ENCODE measurements at places on chromosomes 7 and 10.

- H3K4me1 ChIP-seq = peaks cover 10% of the 10 kb centered on the region
- H3K36me3 ChIP-seq = no peaks in the 10 kb centered on the region
- H3K4me3 ChIP-seq = no peak overlapping the region
- peak; percentile 76 for DNase-seq
- no peaks in the 10 kb centered on the region for H3K27me3 ChIP-seq
Measured at GRCh38 chr10:15035385-15036301, 8.1 kb upstream of the OLAH start.

GRCh38 chr10:74917481-74918077 is 91.2 kb downstream of the KAT6B start:
- H3K36me3 ChIP-seq = no peaks in the 10 kb centered on the region
- peaks cover 9% of the 10 kb centered on the region for H3K4me1 ChIP-seq
- H3K27me3 ChIP-seq = no peaks in the 10 kb centered on the region
- DNase-seq = no peak
- no peak overlapping the region for H3K4me3 ChIP-seq

- H3K4me1 ChIP-seq = no peaks in the 10 kb centered on the region
- no peaks in the 10 kb centered on the region for H3K27me3 ChIP-seq
- H3K4me3 ChIP-seq = no peak overlapping the region
- DNase-seq = no peak
- no peak overlapping the region for H3K27ac ChIP-seq
Measured at GRCh38 chr10:74231375-74231774, 80.4 kb downstream of the ADK start.

DNA sequence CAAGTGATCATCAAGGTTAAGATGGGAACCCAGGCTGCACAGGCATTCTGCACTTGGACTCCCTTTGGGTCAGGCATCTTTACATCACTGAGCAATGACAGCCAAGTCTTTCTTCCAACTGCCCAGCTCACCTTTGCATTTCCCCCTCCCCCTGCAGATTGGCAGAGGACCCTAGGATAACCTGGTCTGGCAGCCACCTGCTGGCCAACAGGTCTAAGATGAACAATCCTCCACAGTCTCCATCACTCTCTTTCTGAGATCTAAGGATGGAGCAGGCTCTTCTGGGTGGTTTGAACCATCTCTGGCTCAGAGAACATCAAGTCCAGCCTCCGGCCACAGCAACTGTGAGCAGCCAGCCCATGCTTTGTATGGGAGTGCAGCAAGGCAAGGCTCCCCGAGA is 75.8 kb downstream of the RAB11FIP2 start:
- H3K27ac ChIP-seq = no peak overlapping the region
- peaks cover 4% of the 10 kb centered on the region for H3K4me1 ChIP-seq
- no peaks in the 10 kb centered on the region for H3K36me3 ChIP-seq

Measured in K562 (cell line).